ENCODE measurements at places on chromosomes 1 and 21. TPM values are rescaled to one million over a fixed set of nuclear protein-coding genes. Genes with fewer than 3 reads are reported as not detected.

Gene PIK3R3
- polyA plus RNA-seq = 0.32 TPM

Gene OR2L2
- polyA plus RNA-seq = not detected

Gene HES5
- not detected for polyA plus RNA-seq

Gene CDK18
- 0.25 TPM for polyA plus RNA-seq

Gene WDR77
- 38.5 TPM for polyA plus RNA-seq

All from CD4-positive, alpha-beta memory T cell (primary cell).